ENCODE measurements at places on chromosomes 2 and 18.
A peak's percentile ranks its signal among the peaks of the same experiment; 100 is the strongest.

- H3K4me3 ChIP-seq: no peak overlapping the region
- no peak for DNase-seq
- no peaks in the 10 kb centered on the region for H3K27me3 ChIP-seq
- peak overlapping the region; percentile 69 for H3K27ac ChIP-seq
- no peaks in the 10 kb centered on the region for H3K4me1 ChIP-seq
Observed at GRCh38 chr2:30583204-30583749, 136.2 kb downstream of the LCLAT1 start.

DNA sequence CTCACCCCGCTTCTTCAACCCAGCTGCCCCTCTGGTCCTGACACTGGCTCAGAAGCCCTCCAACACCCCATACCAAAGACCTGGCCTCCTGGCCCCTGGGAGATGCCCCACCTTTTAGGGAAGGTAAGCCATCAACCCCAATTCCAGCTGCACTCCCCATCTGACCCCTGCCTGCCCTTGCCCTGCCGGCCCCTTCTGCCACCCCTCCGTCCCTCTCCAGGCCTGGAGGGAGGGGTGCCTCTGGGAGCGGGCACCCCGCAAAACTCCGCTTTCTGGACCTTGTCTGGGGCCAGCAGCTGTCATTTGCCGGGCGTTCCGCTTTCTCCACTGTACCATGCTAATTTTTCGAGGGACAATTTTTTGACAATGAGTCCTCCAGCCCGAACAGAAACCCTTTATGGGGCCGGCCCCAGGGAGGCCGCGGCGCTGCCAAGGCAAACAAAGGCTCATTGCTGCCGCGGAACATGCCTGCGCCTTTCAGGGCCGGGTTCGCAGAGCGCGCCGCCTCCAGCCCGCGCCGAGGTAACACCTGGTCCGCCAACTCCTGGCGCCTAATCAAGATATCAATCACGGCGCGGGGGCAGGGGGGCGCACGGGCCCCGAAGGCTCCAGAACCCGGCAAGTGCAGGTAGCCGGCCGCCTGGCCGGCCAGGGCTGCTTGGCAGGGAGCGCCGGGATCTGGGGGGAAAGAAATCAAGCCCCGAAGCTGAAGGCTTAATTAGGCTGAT is 96.0 kb downstream of the INHBB start:
- DNase-seq: peak; percentile 66
- H3K27ac ChIP-seq: no peak overlapping the region
- peaks cover 70% of the 10 kb centered on the region for H3K27me3 ChIP-seq
- H3K36me3 ChIP-seq: no peaks in the 10 kb centered on the region
- H3K4me3 ChIP-seq: peak overlapping the region; percentile 15

DNA sequence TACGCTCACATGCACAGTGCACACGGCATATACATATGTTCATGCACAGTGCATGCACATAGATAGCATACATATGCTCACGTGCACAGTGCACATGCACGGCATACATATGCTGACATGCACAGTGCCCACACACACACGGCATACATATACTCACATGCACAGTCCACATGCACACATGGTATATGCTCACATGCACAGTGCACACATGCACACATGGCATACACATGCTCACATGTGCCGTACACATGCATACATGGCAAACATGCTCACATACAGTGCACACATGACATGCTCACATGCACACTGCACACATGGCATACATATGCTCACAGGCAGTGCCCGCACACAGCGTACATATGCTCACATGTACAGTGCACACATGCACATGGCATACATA is 97.7 kb upstream of the CTDP1 start:
- no peaks in the 10 kb centered on the region for H3K27me3 ChIP-seq
- H3K4me3 ChIP-seq: no peak overlapping the region
- peaks cover 18% of the 10 kb centered on the region for H3K4me1 ChIP-seq
- H3K36me3 ChIP-seq: no peaks in the 10 kb centered on the region
- no peak overlapping the region for H3K27ac ChIP-seq

- no peaks in the 10 kb centered on the region for H3K27me3 ChIP-seq
- H3K36me3 ChIP-seq: no peaks in the 10 kb centered on the region
- H3K27ac ChIP-seq: peak overlapping the region; percentile 79
Observed at GRCh38 chr2:28406276-28407096, 13.8 kb downstream of the FOSL2 start.
